ENCODE measurements at places on chromosomes 4 and X.

DNA sequence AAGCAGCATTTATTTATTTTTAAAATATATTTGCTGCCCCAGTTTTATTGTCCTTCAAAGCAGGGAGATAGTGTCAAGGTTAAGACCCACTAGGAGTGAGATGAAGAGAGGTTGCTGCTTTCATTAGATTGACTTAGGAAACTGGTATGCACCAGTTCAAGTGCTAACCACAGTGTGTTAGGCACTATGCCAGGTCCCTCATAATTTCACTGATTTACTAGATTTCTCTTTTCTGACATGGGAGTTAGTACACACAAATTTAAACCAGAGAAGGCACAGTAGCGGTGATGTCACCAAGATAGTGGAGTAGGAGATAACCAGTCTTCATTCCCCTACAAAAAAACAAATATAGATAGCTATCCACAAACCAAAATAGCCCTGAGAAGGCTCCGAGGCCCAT lies 14.3 kb downstream of the RRAGB start:
- no peak for DNase-seq

GRCh38 chr4:165861363-165861762 lies 11.7 kb upstream of the TLL1 start:
- DNase-seq: no peak

DNA sequence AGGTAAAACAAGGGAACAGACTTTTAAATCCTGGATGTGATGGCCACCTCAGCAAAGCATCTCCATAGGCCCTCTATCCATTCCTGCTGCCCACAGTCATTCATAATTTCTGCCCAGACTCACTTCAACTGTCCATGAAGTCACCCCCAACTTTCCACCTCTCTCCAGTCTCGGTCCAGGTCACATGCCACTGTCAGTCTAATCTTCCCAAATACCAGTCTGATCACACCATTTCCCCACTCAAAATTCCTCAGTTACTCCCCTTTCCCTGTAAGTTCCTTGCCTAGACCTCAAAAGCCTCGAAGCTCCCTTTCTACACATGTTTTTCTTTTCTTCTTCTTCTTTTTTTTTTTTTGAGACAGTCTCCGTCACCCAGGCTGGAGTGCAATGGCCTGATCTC lies 51.2 kb upstream of the HOPX start:
- DNase-seq: no peak

GRCh38 chrX:72132456-72132855 lies 741 bp upstream of the RTL5 start:
- no peak for DNase-seq

DNA sequence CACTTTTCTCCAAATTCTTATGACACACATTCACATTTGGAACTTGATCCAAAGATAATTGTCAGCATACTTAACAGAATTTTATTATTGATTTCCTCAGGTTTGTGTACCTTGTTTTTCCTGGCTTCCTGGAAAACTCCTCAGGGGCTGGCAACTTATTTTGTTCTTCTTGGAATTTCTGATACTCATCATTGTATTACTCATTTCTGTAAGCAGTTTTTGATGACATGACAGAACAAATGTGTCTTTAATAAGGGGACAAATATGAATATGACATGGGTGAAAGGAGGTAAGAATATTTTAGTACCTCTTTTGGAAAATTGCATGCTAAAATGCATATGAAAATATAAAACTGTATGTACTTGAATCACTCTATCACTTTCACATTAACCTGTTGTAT lies 237.8 kb downstream of the ADGRL3 start:
- no peak for DNase-seq

GRCh38 chrX:21438792-21439191 lies 64.6 kb downstream of the CNKSR2 start:
- DNase-seq: no peak

DNA sequence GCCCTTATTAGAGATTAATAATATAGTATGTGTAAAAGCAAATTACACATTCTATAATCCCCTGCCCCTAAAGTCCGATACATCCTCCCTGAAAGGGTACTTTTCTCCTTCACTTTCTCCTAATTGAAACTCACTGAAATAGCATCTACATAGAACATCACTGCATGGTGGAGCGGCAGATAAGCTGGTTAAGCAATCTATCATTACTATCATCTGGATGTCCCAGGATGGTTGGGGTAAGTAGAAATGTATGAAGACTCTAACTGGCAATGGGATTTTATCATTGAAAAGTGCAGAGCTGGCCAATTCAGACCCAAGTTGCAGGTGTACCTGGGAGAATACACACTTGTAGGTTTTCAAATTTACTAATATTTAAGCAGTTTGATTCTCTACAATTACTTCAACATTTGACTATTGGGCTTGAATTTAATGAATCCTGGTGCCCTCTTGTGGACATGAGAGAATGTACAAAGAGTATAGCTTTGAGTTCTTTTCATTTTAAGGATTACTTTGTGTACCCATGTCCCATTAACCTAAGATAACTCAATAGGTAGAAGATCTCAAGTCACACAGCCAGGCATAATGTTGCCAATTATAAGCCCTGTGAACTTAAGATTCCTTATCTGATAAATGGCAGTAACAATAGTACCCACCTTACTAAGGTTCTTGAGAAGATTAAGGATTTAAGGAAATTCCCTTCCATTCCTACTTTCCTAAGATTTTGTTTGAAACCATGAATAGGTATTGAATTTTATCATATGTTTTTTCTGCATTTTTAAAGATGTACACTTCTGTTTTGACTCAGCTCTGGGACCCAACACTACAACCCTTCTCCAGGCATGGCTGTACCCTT lies 69.8 kb downstream of the SHROOM3 start:
- no peak for DNase-seq

- DNase-seq: no peak
Observed at GRCh38 chr4:33751050-33751449, 2493.3 kb downstream of the ARAP2 start.

DNA sequence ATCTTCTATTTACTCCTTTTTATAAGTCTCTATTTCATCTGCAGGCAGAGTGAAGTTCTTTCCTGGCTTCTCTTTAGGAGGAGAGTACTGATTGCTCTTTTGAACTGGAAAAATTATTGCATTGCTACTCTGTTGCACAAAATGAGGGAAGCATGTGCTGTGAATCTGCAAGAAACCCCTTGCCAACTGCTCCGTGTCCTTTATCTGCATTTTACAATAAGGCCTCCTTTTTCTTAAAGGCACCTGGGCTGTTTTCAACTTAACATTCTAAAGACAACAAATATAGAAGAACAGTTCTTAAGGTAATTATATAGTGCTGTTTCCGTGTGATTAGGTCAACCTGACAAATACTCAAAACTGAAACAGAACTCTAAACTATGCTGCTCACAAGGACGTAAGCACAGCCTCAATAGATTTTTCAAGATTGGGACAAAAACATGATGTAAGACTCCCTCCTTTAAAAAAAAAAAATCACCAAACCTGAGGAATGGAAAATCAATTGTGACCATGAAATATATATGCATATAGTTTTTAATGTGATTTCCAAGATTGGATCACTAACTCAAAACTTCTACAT lies 716.6 kb upstream of the INTU start:
- DNase-seq: no peak

DNA sequence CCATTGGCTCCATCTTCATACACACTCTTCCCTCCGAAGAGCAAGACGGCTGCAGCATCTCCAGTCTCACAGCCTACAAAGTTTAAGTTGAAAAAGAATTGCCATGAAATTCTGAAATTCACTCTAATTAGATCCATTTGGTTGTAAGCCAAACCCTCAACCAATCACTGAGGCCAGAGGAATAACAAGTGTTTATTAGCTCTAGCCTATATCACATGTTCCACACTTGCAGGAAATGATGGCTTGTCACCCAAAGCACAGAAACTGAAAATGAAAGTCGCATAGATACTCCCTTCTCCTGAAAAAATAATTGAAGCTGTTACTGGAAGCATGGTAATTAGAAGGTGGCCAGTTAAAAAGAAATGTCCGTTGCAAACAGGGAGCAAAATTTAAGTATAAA lies 1071.8 kb downstream of the CCSER1 start:
- DNase-seq: no peak

DNA sequence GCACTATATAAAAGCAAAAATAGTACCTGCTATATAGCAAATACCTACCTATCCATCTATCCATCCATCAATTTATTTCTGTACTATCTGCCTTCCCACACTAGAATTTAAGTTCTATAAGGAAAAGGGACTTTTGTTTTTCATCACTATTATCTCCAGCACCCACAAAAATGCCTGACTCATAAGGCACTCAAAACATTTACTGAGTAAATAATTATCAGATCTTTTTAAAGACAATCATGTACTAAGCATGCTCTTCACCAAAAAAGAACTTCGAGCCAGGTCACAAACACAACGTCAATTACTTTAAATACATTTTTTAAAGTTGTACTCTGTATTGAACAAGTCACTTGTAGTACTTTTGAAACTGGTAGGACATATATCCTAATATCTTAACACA lies 119.9 kb downstream of the FBXW7 start:
- no peak for DNase-seq

GRCh38 chr4:23660865-23661264 lies 229.0 kb downstream of the PPARGC1A start:
- no peak for DNase-seq

- no peak for DNase-seq
Observed at GRCh38 chr4:163249042-163249441, 82.4 kb upstream of the NAF1 start.

- no peak for DNase-seq
Observed at GRCh38 chr4:150217808-150218207, 139.6 kb downstream of the DCLK2 start.

- DNase-seq: no peak
Observed at GRCh38 chr4:79454656-79455055, 46.6 kb upstream of the GK2 start.

DNA sequence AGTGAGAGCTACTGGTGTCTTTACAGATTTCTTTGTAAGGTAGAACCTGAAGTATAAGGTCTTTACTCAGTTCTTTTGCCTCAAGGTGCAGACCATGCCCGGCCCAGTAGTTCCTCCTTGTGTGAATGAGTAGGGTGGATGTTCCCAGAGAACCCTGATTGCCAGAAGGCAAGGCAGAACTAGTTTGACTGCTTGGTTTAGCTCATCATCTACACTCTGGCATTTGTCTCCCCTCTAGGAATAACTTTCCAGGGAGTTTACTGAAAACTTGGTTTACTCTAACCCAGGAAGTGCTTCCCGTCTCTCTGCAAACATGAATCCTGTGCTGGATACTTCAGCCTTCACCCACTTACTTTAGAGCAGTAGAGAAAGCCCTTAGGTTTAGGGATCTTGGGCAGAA lies 29.1 kb downstream of the MCUB start:
- no peak for DNase-seq

GRCh38 chrX:86002076-86002896 lies 45.1 kb downstream of the CHM start:
- peak; percentile 2 for DNase-seq

DNA sequence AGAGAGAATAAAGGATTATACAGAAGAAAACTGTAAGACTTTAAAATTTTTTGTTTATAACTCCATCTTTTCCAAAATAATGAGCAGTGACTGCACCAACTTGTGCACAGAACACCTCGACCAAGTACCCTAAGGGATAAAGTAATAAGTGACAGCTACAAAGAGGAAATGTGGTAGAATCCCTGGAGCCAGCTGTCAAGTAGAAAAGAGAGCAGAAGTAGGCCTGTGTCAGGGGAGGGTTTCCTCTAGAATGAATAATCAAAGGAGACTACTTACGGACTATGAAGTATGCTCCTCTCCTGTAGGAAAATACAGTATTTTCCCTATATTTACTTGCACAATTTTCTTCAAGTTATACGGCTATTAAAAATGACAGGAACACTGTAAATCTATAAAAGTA lies 1.2 kb downstream of the EIF1AX start:
- DNase-seq: no peak

GRCh38 chrX:156001001-156001666 lies 3.6 kb downstream of the IL9R start:
- no peak for DNase-seq

GRCh38 chr4:184514121-184514988 lies 40.0 kb upstream of the IRF2 start:
- peak; percentile 78 for DNase-seq

All from activated naive CD4-positive, alpha-beta T cell treated with Interleukin-2 at 50 U/mL for 16 hours (primary cell).